Stimulated activated CD8-positive, alpha-beta memory T cell treated with anti-CD3 and anti-CD28 coated beads, Interleukin-7, amount 100 ng/mL, for 4 hours (primary cell): ENCODE measurements at places on chromosomes 7 and 10.

DNA sequence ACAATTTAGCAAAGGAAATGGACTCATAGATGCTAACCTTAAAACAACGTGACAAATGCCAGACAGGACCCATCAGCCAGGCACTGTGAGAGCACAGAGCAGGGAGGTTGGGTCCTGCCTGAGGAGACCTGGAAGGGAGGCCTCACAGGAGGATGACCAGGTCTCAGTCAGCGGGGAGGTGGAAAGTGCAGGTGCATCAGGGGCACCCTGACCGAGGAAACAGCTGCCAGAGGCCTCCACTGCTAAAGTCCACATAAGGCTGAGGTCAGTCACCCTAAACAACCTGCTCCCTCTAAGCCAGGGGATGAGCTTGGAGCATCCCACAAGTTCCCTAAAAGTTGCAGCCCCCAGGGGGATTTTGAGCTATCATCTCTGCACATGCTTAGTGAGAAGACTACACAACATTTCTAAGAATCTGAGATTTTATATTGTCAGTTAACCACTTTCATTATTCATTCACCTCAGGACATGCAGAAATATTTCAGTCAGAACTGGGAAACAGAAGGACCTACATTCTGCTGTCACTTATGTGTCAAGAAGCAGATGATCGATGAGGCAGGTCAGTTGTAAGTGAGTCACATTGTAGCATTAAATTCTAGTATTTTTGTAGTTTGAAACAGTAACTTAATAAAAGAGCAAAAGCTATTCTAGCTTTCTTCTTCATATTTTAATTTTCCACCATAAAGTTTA lies 157.6 kb upstream of the LANCL2 start:
- no peak for DNase-seq

DNA sequence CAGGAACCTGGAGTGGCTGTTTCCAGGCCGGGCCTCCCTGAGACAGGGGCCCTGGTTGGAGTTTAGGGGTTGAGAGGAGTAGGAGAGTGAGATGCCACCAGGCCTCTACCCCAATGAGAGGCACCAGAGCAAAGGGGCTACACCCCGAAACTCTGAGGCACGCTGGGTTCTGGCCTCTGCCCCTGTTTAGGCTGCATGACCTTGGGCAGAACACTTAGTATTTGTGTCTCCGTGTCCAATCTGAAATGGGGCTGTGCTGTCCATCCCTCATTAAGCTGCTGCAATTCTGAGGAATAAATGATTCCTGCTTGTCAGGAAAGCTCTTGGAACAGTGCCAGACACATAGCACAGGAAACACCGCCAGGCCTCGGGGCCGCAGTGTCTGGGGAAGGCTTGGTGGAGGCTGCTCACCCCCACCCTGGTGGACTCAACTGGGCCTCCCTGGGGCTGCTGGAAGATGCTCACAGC lies 40.5 kb upstream of the SAMD8 start:
- DNase-seq = no peak

- DNase-seq = no peak
Measured at GRCh38 chr10:68406111-68406814, 814 bp downstream of the RUFY2 start.

GRCh38 chr10:9545073-9545472 lies 1472.6 kb upstream of the CELF2 start:
- DNase-seq = no peak

DNA sequence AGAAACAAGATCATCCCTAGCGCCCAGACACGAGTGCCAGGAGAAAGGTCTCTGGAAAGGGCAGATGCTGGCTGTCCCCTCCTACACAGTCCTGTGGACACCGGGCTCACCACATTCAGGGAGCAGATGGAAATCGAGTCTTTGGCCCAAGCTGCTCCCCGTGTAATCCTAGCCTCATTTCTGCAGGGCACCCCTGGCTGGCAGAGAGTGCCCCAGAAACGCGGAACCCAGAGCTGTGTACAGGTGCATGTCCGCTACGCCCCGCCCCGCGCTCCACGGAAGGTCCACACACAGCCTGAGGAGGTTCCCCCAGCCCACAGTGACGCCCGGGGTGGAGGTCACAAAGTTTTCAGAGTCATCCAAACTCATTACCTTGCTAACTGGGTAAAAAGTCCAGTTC lies 202.8 kb downstream of the MAD1L1 start:
- no peak for DNase-seq

- DNase-seq = no peak
Measured at GRCh38 chr7:151058781-151059366, 515 bp upstream of the SLC4A2 start.

GRCh38 chr10:124465003-124465776 lies 3.6 kb downstream of the LHPP start:
- no peak for DNase-seq

- DNase-seq = no peak
Measured at GRCh38 chr7:27314111-27314510, 71.5 kb downstream of the EVX1 start.
